ENCODE measurements at places on chromosomes 7 and 10.

- no peak for DNase-seq
Observed at GRCh38 chr7:129780974-129781927, 169.7 kb downstream of the NRF1 start.

- no peak for DNase-seq
Observed at GRCh38 chr7:42852531-42852930, 59.3 kb downstream of the C7orf25 start.

- no peak for DNase-seq
Observed at GRCh38 chr10:10878963-10879362, 138.7 kb upstream of the CELF2 start.

DNA sequence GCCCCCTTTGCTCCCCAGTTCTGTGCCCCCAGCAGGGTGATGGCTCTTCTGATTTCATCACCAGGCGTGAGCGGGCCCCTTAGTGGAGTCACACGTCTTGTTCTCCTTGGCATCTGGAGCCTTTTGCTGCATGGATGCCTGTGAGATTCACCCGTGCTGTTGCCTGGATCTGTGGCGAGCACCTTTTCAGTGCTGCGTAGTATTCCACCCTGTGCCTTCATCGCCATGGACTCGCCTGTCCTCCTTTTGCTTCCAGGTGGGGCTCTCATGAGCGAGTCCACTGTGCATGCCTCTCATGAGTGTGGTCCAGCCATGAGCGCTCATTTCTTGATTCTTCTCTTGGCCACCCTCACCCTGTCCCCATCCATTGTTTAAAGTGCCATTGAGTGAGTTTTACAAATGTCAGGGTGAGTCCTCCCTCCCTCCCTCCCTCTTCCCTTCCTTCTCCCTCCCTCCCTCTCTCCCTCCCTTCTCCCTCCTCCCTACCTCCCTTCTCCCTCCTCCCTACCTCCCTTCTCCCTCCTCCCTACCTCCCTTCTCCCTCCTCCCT is 44.0 kb downstream of the UNCX start:
- DNase-seq = no peak

DNA sequence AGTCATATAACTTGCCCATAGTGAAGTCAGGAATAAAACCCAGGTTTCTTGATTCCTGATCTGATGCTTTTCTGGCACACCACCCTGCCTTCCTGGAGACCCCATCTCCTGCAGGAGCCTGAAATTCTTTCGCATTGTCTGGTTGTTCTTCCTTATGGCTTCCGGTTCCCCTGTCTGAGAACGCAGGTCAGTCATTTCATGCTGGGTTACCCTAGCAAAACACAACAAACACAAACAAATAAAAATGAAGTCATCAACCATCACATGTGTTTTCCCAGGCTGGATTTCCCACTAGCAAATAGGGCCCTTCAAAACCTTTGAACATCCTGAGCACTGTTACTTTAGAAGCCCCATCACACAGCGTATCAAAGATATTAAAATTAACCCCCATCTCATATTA is 569.6 kb downstream of the LRMDA start:
- DNase-seq = no peak

GRCh38 chr7:134736381-134736780 is 43.1 kb upstream of the CALD1 start:
- DNase-seq = no peak

DNA sequence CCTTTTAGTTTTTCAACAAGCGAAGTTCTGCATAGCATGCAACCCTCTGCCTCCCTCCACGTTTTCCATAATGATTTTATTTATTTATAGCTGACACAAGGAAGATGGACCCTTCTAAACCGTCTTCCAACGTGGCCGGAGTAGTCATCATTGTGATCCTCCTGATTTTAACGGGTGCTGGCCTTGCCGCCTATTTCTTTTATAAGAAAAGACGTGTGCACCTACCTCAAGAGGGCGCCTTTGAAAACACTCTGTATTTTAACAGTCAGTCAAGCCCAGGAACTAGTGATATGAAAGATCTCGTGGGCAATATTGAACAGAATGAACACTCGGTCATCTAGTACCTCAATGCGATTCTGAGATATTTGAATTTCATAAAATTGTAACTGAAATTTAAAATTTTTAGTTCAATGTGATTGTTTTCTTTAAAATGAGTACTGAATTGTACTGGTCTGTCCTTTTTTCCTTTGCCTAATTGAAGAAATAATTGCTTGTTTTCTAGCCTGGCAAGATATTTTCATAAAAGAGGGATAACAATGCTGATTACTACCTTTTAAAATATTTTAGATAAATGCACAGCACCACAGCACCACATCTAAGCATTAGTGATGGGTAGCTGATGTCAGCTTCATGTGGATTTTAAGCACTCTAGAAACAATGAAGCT is 41.5 kb upstream of the SLC39A12 start:
- no peak for DNase-seq

- no peak for DNase-seq
Observed at GRCh38 chr7:87426160-87426559, 49.3 kb downstream of the ABCB4 start.

GRCh38 chr10:34351161-34351560 is 463.9 kb downstream of the PARD3 start:
- no peak for DNase-seq

DNA sequence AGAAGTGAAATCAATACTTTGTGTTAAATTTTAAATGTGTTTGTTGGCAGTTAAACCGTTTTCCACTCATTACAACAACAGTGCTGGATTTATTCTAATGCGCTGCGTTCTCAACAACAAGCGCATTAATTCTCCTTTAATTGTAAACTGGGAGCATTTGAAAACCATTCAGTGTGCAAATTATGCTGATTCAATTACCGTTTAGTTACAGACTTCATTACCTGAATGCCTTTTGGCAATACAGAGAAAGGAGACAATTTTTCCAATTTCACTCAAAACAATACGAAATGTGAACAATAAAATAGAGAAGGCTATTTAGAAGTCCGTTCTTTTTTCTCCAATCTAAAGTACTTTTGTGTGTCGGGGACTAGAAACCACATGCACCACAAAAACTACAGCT is 4.2 kb downstream of the NXPH1 start:
- no peak for DNase-seq

GRCh38 chr10:23742807-23743206 is 303.9 kb downstream of the OTUD1 start:
- no peak for DNase-seq

DNA sequence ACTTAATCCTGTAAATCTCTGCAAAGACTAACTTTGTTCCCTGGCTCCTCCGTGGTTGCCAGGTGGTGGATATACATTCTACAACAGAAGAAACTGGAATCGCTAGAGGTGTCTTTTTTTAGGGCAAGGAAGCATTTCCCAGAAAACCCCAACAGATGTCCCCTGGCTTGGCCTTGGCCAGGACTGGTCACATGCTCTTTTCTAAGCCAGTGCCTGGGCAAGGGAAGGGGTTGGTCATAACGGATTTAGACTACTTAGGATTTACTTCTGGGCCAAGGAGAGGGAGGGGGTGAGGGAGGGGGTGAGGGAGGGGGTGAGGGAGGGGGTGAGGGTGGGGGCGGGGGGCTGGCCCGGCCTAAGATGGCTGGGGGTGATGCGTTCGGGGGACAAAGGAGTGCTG is 105.7 kb downstream of the SNX10 start:
- DNase-seq = no peak

GRCh38 chr7:155585951-155586350 is 39.6 kb upstream of the CNPY1 start:
- no peak for DNase-seq

DNA sequence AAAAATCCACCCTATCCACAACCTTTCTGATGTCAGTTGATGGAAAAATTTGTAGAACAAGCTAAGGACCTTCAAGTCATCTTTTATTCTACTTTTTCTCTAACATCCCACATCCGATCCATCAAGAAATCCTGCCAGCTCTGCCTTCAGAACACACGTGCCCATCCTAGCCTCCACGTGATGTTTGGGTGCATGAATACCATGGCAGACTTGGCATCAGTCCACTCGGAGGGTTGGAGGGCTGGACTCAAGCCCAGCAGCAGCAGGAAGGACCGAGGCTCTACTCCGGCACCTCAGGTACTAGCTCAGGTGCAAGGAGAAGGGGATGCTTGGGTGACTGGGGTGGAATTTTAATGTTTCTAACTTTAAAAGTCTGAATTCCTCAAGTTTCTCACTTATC is 428.6 kb downstream of the DPP6 start:
- DNase-seq = no peak

DNA sequence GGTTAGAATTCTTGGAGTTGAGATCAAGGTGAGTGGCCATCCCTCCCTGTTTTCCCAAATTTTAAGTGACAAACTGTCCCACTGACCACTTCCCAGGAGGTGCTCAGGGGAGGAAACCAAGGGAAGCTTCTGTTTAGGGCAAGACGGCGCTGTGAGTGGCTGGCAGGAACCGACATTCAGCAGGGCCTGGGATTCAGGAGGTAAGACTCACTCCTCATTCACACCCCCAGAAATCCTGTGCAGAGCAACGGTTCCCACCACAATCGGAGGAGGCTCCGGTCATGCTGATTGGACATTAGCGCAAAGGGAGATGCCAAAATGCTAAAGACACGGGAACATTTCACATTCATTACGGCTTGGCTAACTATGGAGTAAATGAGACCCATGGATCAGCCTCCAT is 200.9 kb downstream of the GRID1 start:
- DNase-seq = no peak

- no peak for DNase-seq
Observed at GRCh38 chr7:148661471-148661870, 37.2 kb upstream of the CUL1 start.

- no peak for DNase-seq
Observed at GRCh38 chr10:100043344-100043743, 33.6 kb upstream of the DNMBP start.

DNA sequence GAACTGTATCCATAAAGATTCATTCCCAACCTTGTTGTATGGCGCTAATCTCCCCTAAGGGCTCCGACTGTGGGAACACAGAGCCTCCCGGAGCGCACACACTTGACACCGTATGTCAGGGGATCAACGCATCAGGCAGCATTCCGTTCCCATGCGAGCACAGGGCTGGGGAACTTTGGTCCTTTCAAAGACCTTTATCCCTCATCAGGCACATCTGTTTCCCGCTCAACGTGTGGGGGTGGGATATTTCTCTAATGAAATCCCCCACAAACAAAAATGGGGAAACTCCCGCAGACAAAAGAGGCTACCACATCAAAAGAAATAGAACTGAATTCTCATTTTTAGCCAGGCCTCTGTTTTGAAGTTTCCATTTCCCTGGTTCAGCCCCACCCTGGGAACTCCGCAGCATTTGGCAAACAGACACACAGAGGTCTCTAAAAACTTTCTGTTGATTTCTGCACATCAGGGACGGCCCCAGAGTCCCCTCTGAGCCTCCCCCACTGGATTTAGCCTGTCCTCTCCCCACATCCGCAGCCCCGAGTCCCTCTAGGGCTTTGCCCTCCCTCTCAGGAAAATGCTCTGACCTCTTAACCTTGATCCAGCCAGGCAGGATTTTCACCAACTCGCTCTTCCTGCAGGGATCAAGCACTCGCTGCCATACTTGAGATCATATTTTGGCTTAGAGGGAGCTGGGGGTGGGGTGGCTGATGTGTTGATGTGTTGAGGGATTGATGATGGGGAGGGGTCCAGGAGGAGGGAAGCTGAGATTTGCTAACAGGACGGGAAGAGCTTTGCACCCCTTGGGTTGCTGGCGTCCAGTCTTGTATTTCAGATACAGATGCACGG is 6.6 kb downstream of the CPA5 start:
- peak; percentile 34 for DNase-seq

GRCh38 chr10:38025283-38025682 is 14.8 kb downstream of the ZNF33A start:
- no peak for DNase-seq

- no peak for DNase-seq
Observed at GRCh38 chr10:63324495-63324854, 141.3 kb downstream of the JMJD1C start.

DNA sequence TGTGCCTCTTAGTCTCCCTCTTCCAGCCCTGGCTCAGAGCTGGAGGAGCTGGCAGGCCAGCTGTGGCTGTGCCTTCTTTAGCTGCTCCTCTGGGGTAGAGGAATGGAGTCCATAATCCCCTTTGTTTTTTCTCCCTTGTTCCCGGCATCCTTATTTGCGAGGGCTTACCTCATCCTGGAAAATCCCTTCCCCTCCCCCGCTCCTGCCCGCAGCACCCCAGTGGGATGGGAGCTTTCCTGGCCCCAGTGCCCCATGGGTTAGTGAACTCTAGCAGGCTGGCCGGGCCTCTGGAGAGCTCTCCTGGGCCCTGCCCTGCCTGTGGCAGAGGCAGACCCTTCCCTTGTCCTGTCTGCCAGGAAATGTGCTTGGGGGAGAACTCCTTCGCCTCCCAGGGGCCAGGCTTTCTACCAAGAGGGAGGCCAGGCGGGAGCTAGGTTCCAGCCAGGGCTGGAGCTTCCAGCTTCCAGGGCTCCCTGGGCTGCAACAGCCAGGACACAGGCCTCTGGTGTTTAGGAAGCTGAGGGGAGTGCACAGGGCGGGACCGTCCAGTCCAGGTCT is 16.5 kb upstream of the TRIM8 start:
- DNase-seq = peak; percentile 49

- DNase-seq = no peak
Observed at GRCh38 chr10:109939315-109939961, 16.1 kb upstream of the XPNPEP1 start.

GRCh38 chr10:133196936-133197758 is 32.9 kb upstream of the UTF1 start:
- no peak for DNase-seq

- no peak for DNase-seq
Observed at GRCh38 chr7:124130-124949, 68.0 kb upstream of the FAM20C start.

GRCh38 chr10:33101392-33101787 is 143.4 kb upstream of the ITGB1 start:
- DNase-seq = no peak

- no peak for DNase-seq
Observed at GRCh38 chr7:154503962-154504550, 451.9 kb downstream of the DPP6 start.

GRCh38 chr10:71520042-71520441 is 123.3 kb downstream of the CDH23 start:
- DNase-seq = no peak

GRCh38 chr7:88546808-88547207 is 212.7 kb upstream of the ZNF804B start:
- no peak for DNase-seq

GRCh38 chr7:155996718-155997280 is 184.5 kb upstream of the SHH start:
- DNase-seq = no peak

DNA sequence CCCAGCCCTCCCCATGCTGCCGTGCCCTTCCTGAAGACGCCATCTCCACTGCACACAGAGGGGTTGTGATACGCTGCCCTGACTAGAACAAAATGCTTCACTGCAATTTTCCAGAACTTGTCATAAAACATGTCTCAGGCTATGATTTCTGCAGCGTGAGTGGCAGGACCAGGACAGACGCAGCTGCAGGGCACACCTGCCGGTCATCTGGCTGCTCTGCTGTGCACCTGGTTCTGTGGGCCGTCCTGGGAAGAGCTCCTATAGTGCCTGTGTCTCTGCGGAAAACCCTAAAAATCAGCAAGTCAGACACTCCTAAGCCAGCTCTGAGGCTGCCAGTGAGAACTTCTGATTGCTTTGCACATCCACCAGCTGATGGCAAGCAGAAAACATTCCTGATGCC is 39.7 kb upstream of the DIP2C start:
- DNase-seq = no peak

GRCh38 chr10:18158773-18159265 is 18.6 kb downstream of the CACNB2 start:
- no peak for DNase-seq

- DNase-seq = no peak
Observed at GRCh38 chr10:28111712-28112111, 112.8 kb upstream of the ODAD2 start.

GRCh38 chr7:25287291-25287690 is 59.0 kb upstream of the NPVF start:
- DNase-seq = no peak
